ENCODE measurements at places on chromosomes 12 and 14.
A peak's percentile ranks its signal among the peaks of the same experiment; 100 is the strongest.

DNA sequence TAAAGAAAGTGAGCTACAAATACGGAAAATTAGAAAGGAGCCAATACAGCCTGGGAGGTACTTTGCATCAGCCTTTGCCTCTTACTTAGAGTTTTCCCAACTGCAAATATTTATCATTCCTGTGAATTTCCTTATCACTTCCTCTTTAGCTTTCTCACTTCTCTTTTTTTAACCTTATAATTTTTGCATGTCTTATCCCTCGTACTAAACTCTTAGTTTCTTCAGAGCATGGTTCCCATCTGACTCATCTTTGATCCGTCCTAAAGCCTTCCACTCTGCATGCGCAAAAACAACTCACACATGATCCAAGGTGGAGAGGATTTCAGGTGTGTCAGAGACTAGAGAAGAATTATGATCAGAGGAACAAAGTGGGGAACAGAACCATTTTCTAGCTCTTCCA, 9.6 kb upstream of the SNAPC1 start:
- no peak for DNase-seq

DNA sequence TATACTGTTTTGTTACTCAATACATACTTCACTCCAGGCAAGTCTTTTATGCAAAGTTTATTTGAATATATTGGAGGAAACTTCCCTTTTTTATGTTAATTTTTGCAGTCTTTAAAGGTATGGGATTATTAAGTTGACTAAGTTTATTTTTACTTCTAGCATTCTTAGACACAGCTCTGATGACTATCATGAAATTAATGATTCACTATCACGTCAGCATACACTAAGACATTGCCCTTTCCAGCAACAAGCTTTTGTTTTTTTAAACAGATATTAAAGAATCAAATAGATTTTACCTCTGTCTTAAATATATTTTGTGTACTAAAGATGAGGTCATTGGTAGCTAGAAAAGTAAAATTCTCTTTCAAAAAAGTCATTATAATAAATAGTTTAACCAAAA, 52.1 kb downstream of the DERA start:
- no peak for DNase-seq

DNA sequence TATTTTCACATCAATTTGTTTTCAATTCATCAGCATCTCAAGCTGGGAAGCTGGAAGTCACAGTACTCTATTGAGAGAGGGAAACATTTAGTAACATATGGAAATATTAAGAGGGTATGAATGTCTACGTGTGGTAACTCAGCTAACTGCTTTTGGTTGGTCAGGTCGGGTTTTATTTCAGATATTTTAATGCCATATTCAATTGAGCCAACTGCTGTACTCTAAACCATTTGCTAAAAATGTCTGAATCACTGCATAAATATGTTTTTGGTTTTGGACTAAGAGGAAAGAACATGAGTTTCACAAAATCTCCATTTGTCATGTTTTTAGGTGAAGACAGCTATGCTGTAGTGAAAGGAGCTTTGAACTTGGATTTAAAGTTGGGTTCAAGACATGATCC, 18.9 kb upstream of the PPFIBP1 start:
- DNase-seq: no peak

- DNase-seq: no peak
Observed at GRCh38 chr12:87231818-87232217, 797.4 kb downstream of the C12orf50 start.

GRCh38 chr14:71711125-71711524, 221.1 kb upstream of the RGS6 start:
- DNase-seq: no peak

DNA sequence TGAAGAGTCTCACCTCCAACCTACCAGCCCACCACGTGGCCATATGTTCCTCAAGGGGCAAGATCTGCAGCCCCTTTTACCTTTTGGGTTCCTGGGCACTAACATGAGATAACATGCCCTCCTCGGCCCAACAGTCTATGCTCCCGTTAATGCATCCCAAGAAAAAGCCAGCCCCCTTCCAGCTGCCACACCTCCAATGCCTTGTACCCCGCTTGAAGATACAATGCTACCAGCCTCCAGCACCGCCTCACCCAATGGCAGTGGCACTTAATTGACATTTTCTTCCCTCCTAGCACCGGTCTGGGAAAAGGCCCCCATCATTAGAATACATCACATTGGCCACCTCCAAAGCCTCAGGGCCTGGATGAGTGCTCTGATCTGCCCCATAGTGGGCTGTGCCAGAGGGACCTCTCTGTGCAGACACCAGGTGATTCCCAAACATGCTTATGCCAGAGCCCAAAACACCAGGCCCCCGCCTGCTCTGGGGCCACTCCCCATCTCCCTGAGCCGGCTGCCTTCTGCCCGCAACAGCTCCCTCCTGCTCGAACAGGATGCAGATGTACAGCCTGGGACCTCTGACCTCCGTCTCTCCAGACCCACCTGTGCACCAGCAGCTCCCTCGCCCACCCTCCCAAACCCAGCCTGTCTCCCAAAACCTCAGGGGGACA, 118.3 kb downstream of the NCOR2 start:
- no peak for DNase-seq

- no peak for DNase-seq
Observed at GRCh38 chr12:123849517-123849916, 87.4 kb downstream of the DNAH10 start.

DNA sequence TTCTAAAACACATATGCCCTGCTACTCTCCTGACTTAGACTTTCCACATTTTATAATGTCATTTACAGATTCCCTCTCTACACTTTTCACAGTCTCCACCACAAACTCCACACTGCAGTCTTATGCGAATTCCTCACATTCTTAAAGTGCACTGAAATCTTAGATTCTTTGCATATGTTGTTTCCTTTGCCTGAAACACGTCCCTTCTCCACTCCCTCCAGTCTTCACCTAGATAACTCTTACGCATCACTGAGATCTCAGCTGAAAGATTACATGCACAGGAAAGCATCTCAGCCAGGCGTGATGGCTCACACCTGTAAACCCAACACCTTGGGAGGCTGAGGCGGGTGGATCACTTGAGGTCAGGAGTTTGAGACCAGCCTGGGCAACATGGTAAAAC, 3.8 kb upstream of the ARHGAP9 start:
- no peak for DNase-seq

GRCh38 chr14:68714991-68715924, 77.6 kb downstream of the ZFP36L1 start:
- DNase-seq: no peak

- no peak for DNase-seq
Observed at GRCh38 chr12:117421068-117421752, 59.8 kb upstream of the NOS1 start.

DNA sequence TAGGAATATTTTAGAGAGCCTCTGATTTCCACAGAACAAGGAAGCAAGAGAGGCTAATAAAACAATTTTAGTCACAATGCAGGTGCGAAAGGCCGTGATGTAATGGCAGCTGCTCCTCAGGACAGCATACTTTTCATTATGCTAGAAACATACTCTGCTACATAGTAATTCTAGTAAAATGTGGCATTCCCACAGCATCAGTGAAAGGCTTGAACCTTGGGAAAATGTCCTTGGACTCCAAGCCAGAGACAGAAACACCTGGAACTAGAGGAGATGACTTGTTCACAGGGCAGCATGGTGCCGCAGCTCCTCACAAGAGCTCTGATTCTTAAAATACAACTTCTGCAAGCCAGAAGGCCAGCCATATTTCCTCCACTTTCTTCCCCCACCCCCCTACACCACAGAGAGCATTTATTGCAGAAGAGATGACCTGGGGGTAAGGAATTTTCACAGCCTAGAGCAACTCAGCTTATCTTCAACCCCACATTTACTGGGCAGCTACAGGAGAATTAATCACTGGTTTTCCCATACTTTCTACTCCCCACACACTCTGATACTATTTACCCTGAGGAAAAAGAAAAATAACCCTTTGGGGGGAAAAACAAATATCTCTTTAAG, 15.8 kb downstream of the ABCC9 start:
- DNase-seq: no peak

GRCh38 chr12:76890151-76891143, 11.6 kb upstream of the CSRP2 start:
- peak; percentile 61 for DNase-seq

DNA sequence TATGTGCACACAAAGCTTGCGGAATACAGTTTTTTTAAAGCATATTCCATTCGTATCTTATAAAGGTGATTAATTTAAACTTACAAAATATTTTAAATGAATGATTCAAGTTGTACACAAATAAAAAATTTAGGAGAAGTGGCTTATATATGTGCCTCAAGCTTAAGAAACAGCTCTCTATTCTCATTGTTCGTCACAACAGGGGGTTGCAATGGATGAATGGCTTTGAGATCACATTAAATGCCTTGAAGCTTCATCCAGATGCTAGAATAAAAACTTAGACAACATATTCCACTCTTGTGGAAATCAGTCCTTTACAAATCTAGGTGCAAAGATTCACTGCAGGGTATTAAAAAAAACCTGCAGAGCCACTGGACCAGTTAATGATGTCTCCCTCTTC, 303.9 kb upstream of the LRFN5 start:
- DNase-seq: no peak

DNA sequence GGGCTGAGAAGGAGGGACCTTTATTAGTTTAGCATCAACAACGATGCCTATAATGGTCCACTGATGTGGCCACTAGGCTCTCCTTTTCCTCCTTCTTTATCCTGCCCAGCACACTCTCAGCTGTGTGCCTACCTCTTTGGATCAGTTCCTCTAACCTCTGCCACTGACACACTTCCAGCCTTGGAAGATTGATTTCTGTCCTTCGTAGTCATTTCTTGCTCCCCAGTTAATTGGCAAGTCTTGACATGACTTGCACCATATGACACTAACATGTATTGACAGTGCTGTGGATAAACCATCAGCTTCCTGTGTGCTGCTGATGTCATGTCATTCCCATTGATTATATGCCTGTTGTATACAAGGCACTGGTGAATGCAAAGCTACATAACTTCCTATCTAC, 90.2 kb upstream of the PLEKHG7 start:
- no peak for DNase-seq

- DNase-seq: no peak
Observed at GRCh38 chr14:99698642-99699041, 14.5 kb downstream of the CYP46A1 start.

GRCh38 chr14:32601906-32602305, 272.8 kb downstream of the AKAP6 start:
- no peak for DNase-seq

- no peak for DNase-seq
Observed at GRCh38 chr14:54356172-54356571, 40.6 kb upstream of the CDKN3 start.

DNA sequence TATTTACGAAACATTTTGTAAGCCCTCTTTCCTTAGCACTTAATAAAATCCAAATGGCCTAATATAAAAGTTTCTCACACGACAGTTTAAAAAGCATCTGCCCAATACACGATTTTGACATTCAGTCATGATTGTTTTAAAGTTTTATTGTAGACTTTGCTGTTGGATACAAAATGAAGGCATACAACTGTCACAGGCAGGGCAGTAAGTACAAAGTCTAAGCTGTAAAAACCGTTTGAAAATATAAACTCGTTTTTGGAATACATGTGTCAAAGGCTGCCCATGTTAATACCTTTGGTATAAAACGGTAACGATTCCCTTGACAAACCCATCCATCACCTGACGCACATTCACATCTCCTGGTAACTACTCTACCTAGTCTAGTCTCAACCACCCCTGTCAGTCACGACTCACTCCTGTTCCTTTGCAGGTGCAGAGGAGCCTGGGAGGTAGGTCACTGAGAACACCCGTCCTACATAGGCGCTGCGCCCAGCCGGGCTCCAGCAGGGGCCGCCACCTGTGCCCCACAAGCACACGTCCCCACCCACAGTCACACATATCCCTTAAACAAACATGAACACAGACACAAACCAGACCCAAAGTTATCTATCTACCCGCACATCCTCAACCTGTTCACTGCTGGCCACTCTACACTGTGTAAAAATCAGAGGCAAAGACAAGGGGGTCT, 27.1 kb downstream of the KCTD10 start:
- DNase-seq: no peak

- no peak for DNase-seq
Observed at GRCh38 chr14:85533023-85533860, 3.3 kb downstream of the FLRT2 start.

DNA sequence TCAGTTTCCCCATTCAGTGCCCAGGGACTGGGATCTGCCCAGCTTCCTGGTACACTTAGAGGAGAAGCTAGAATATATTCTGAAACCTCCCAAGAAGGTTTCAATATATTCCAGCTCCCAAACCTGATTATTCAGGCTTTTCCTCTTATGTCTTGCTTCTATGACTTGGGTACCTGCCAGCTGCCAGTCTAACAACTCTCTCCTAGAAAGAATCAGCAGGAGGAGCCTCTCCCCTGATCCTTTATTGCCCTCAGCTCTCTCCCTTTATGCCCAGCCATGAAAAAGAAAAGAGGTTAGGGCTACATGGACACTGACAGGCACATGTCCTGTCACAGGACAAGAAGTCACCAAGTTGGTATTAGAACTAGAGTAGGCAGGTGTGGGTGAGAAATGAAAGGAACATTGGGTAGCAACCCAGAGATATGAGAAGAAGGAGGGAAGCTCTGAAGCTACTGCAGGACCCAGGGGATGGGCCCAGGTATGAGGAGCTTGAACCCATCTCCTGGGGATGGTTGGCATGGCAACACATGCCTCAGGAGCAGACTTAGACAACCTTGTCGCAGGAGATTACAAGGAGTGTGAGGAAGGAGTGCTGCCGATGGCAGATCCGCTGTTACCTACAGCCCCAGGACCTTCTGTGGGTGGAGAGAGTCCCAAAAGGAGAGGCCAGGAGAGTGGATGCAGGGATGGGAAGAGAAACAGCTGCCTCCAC, 2.0 kb upstream of the CACNB3 start:
- no peak for DNase-seq

DNA sequence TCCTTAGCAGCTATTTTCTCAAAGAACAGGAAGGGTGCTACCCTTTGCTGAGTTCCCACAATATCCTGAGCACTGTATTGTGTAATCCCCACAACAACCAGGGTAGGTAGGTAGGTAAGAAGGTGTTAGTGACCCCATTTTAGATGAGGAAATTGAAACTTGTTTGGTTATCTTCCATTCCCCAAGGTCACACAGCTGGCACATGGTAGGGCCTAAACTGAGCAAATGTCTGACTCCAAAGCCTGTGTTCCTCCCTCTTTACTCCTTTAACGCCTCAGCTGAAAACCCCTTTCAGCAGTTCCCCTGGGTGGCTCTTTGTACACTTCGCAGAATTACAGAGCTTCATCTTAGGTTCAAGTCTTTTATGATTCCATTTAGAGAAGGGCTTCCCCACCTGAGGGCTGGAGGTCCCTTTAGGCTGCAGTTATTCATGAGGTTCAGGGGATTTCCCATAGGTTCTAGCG, 26.5 kb upstream of the RIC8B start:
- DNase-seq: no peak

DNA sequence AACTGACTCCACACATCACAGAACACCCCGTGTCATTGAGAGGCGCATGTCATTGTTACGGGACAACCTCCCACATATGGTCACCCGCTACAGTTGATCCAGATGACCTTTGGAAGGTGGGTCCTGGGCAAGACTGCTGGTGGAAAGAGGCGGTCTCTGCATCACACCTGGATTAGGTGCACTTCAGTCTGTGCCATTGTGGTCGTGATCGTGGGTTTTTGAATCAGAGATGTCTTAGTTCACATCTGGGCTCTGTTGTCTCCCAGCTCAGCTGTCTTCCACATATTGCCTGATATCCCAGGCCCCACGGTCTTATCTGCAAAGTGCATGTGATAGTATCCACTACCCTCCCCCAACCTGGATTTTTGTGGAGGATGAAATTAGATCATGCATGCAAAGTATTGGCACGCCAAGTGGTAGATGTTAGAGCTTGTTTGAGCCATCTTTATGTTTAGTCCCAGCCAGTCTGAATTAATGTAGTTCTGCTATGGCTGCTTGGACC, 208.7 kb upstream of the FOXN3 start:
- no peak for DNase-seq

- peak; percentile 32 for DNase-seq
Observed at GRCh38 chr14:49970474-49971147, 77.7 kb downstream of the ARF6 start.
